Ureter (tissue), 1 donor: ENCODE measurements at places on chromosomes 16 and 17. TPM values are rescaled to one million over a fixed set of nuclear protein-coding genes. Genes with fewer than 3 reads are reported as not detected.

- DNase-seq, result no peak
Measured at GRCh38 chr16:9055661-9056060, 35.8 kb upstream of the HAPSTR1 start.

GRCh38 chr16:252366-253337 lies 18.0 kb downstream of the FAM234A start:
- DNase-seq, result no peak

DNA sequence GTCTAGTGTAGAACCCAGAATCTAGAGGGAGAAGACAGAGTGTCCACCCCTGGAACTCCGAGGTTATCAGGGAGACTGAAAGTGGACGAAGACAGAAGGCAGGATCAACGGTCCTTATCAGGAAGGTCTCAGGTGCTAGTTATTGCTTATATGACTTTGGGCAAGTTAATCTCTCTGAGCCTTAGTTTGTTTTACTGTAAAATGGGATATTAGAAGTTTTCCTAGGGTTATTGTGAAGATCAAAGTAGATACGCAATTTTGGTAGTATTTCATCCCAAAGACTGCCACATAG lies 1.2 kb downstream of the RNF167 start:
- no peak for DNase-seq

DNA sequence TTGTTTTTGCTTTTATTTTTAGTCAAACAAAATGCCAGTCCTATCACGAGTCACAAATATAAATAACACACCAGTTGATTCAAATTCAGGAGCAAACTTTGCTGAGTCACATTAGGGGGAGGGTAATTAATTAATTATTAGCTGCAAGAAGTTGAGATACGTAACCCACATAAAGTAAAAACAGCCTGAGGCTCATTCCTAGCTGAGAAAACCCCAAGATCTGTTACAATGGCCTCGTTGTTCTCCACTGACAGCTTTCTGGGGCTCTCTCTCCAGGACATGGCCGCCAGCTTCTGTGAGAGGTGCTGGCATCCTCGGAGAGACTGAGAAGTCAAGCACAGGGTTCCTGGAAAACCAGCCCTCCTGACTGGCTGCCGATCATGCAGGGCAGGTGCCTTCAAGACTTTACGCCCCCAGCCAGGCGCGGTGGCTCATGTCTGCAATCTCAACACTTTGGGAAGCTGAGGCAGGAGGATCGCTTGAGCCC lies 11.1 kb downstream of the RAB40B start:
- DNase-seq, result no peak

DNA sequence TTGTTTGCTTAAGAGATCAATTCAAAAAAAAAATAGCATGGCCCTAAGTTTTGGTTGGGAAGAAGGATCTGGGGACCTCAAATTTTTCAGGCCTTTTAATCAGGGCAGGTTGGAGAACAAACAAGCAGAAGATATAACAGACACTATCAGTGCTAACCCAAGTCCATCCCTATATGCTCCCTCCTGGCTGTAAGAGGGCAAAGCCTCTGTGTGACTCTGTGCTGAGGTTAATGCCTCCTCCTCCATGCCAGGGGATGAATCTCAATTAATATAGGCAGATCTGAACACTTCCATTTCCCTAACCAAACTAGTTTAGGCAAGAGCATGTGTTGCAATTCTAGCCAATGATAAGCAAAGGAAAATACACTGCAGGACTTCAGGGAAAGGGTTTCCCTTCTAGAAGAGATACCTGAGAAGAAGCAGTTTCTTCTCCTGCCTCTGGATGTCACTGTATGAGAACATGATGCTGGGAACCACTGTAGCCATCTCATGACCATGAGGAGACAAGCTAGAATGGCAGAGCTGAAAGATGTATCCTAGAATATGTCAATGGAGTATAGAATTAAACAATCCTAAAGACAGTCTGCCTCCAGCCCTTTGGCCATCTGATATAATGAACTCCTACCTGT lies 76.0 kb downstream of the CHD9NB start:
- DNase-seq, result no peak

- DNase-seq, result no peak
Measured at GRCh38 chr16:85569615-85570212, 43.4 kb upstream of the GSE1 start.

- no peak for DNase-seq
Measured at GRCh38 chr17:82611140-82612058, 36.8 kb downstream of the WDR45B start.

- DNase-seq, result no peak
Measured at GRCh38 chr17:36673637-36674277, 72.4 kb downstream of the MRM1 start.

- DNase-seq, result no peak
Measured at GRCh38 chr16:17460890-17461289, 9.9 kb downstream of the XYLT1 start.

DNA sequence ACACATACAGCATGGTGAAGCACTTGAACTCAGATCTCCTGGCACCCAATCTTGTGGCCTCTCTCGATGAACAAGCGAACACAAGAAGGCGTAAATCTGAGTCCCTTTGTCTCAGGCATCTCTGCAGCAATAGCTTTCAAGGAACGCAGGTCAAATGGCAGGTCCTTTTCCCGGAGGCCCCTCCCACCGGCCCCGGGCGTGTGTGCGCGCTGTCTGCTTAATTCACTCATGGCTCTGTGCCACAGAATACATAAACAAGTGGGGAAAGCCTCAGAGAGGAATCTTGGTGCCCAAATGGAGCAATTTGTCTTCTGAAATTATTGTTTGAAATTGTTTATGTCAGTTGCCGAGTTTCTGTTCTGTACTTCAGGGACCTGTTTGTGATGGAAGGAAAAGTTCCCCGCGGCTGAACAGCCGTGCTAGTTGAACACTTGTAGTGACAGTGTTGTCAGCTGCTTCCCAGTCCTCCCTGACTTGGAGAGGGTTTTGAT lies 14.8 kb downstream of the MYOCD start:
- no peak for DNase-seq

DNA sequence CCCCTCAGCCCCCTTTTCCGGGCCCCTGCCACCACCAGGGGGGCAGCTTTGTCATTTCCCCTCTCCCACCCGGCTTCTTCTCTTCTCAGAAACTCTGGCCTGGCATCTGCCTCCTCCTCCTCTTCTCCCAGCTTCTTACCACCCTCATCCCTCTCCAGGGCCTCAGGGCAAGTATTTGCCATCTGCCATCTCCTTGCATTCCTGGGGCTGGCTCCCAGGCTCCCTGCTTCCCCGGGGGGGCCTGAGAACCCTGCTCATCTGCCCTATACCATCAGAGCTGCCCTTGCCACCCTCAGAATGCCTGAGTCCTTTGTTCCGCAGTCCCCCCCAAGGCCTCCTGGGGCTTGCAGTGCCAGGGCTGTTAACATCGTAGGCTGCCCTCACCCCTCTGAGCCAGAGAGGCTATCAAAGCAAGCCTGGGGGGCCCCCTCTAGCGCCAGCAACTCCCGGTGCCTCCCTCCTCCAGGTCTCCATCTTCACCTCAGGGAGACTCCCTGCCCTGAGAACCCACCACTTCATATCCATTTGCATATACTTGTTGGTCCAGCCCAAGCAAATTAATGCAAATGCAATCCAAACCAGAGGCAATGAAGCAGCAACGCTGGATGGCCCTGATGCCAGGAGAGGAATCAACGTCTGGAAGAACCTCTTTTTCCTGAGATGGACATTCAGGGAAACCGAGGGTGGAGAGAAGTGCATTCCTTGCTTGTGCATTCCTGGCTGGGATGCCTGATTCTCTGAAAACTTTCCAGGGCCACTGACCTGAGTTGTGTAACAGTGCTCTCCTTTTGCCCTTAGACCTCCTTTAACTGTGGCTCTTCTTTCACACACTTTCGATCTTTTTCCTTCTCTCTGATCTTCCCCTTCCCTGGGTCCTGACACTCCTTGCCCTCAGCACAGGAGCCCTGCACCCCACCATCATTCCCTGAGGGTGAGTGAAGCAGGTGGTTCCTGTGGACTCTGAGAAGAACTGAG lies 20.7 kb upstream of the SP2 start:
- no peak for DNase-seq

TPSG1 gene
- total RNA-seq, result 1.7 TPM

CTDNEP1 gene
- total RNA-seq, result 116 TPM

KRT25 gene
- not detected for total RNA-seq

SLC43A2 gene
- total RNA-seq, result 30.9 TPM

TSPOAP1 gene
- total RNA-seq, result 21.0 TPM

PRR11 gene
- total RNA-seq, result 1.0 TPM

DNAH2 gene
- 1.5 TPM for total RNA-seq

SLC5A11 gene
- total RNA-seq, result 0.70 TPM

KRT17 gene
- 223 TPM for total RNA-seq
